NCI-H2081 treated with DMSO at 0.1 percent for 48 hours (cell line): ENCODE measurements at places on chromosomes 13 and 19.

GRCh38 chr13:21364916-21365315 lies 94.2 kb downstream of the ZDHHC20 start:
- no peak for DNase-seq

- no peak for DNase-seq
Observed at GRCh38 chr13:33512880-33513554, 227.5 kb upstream of the STARD13 start.

DNA sequence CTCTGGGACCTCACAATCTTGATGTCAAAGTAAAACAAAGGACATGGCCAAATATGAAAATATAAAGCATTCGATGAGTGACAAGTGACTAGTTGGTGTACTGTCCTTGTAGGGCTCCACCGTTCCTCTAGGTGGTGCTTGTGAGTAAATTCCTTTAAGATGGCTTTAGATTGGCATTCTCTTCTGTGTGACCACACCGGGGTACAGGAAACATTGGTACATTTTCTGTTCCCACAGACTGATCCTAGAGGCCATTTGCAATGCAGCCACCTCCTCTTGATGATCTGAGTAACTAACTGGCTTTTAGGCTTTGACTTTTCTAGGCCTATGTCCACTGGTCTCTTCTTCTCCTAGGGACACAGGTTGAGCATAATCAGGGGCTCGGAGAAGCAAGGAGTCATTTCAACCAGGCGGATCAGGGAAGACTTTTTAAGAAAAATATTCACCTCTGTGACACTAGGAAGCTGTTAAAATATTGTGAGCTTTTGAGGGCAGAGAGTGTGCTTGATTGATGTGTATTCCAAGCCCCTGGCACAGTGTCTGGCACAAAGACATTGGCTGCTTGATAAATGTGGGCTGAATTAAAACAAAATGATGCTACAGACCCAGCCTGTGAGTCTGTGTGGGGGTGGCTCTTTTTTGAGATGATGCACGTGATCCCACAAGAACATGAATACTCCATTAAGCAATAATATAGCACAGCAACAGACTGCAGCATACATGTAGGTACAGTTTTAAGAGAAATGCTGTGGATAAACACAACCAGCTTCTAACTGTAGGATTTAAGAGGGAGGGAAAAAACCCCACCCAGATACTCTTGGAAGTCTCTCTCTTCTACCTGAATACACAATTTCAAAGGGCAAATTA lies 21.0 kb downstream of the EPSTI1 start:
- DNase-seq, result no peak

- DNase-seq, result no peak
Observed at GRCh38 chr19:2774953-2775555, 8.0 kb downstream of the SGTA start.

DNA sequence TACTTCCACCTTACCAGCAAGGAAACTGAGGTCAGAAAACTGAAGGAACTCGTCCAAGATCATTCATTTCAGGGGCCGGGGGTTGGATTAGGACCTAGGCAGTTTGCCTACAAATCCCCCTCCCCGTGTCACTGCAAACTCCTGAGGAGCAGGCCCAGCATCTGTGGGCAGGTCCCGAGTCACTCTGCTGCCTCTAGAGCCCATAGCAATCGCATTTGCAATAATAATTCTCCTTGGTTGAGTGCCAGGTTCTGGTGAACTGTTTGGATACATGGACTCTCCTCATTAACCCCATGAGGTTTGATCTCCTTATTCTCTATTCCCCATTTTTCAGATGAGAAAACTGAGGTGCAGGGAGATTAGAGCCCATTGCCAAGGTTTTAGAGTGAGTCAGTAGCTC lies 903 bp downstream of the PIN1 start:
- DNase-seq, result no peak

DNA sequence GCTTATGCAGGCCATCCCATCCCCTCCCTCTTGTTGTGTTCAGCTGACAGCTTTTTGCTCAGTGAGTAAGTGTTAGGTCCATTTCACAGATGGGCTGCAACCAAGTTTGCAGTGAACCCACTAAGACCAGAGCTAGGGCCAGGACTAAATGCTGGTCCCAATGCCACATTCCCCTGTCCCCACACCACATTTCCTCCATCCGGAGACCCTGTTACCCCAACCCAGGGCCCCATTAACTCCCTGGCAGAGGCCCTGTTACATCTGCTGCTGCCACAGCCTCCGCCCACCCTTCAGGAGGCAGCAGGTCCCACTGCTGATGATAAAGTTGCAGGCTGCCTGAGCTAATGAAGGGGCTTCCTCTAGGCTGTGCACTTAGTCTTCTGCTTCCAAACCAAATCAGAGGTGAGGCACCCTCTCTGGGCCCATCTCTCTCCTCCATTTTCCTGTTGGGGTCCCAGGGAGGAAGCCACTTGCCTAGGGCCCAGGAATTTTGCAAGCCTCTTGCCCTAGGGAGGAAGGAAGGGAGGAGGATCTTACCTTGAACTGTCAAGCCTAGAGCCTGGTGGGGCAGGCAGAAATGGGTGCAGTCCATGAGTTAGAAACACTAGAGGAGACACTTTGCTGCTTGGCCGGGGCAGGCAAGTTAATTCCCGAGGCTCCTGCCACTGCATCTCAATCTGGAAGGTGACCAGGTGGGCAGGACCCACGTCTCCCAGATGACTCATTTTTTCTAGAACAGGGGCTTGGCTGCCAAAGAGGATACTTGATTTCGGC lies 3.4 kb upstream of the USF2 start:
- no peak for DNase-seq

DNA sequence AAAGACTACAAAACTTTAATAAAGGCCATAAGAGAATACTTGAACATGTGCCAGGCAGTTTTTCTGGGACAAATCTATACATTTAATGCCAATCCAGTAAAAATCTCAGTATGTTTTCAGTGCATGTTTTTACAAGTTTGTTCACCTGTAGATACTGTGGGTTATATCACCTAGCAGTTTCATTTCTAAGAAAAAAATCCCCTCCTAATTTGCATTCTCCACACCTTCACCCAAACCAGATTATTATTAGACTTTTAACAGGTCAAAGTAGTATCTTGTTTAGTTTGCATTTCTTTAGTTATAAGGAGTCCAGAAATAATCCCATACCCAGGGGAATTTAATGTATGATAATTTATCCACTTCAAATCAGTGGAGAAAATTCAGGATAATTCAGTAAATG lies 17.0 kb upstream of the LPAR6 start:
- no peak for DNase-seq

DNA sequence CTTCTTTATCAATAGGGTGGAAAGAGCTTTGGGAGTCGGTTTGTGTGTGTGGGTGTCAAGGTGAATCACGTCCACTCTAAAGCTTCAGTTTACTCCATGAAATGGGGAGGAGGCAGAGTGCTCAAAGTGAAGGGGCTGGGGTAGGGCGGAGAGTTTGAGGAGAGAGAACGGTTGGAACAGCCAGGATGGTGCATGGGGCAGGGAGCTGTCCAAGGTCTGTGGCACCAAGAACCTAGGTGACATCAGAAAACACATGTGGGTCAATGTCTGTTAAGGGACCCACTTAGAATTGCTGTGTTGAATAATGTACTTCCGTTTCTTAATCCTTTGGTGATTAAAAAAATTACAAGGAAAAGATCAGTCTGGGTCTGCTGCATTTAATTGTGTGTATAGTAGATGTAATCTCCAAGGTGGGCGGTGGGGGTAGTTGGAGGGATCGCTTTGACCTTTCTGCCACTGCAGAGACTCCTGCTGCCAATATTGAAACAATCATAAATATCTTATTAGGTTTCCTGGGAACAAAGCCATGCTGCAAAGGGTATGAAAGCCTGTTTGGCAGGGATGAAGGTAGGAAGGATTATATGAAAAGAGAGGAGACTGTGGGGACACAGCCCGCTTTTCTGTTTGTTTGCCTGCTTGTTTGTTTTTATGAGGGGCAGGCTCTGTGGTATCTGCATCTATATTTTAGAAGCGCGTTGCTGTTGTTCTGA lies 122.3 kb downstream of the ATP8A2 start:
- no peak for DNase-seq

- DNase-seq, result no peak
Observed at GRCh38 chr19:52646571-52647217, 8.5 kb upstream of the ZNF83 start.

GRCh38 chr19:41222240-41222639 lies 3.2 kb downstream of the AXL start:
- DNase-seq, result no peak

GRCh38 chr13:21150013-21150412 lies 26.3 kb downstream of the SKA3 start:
- no peak for DNase-seq

- DNase-seq, result no peak
Observed at GRCh38 chr19:28242317-28242927, 970.5 kb downstream of the UQCRFS1 start.

DNA sequence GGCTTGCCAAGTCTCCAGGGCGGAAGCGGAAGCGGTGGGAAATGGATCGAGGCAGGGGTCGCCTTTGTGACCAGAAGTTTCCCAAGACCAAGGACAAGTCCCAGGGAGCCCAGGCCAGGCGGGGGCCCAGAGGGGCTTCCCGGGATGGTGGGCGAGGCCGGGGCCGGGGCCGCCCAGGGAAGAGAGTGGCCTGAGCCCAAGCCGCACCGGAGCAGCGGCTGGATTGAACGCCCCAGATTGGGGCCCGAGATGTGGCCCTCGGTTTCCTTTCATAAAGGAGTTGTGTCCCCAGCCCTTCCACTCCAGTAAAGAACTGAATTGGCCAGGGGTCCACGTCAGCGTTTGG lies 548 bp upstream of the P2RY11 start:
- DNase-seq, result no peak

GRCh38 chr19:46732966-46733689 lies 12.7 kb upstream of the FKRP start:
- no peak for DNase-seq

- DNase-seq, result no peak
Observed at GRCh38 chr19:30955112-30956104, 393.8 kb downstream of the TSHZ3 start.

DNA sequence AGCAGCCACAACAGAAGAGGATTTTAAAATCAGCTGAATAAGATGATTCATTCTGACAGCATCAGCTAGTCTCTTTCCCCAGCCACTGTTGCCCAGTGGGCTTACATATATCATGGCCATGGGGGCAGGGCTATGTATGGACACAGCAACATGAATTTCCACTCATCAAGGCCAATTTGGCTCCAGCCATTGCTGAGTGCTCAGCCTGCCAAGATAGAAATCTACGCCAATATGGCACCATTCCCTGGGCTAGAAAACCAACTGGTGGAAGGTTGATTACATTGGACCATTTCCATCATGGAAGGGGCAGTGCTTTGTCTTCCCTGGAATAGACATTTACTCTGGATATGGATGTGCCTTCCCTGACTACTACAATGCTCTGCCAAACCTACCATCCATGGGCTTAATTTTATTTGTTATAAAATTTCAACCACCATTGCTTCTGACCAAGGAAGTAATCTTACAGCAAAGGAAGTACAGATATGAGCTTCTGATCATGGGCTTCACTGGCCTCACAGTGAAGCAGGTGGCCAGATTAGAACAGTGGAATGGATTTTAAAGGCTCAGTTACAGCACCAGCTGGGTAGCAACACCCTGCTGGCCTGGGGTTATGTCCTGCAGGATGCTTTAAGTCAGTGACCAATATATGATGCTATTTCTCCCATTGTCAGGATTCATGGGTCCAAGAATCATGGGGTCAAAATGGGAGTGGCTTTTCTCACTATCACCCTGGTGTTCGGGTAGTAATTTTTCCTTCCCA lies 9.8 kb upstream of the ALOX5AP start:
- DNase-seq, result no peak

DNA sequence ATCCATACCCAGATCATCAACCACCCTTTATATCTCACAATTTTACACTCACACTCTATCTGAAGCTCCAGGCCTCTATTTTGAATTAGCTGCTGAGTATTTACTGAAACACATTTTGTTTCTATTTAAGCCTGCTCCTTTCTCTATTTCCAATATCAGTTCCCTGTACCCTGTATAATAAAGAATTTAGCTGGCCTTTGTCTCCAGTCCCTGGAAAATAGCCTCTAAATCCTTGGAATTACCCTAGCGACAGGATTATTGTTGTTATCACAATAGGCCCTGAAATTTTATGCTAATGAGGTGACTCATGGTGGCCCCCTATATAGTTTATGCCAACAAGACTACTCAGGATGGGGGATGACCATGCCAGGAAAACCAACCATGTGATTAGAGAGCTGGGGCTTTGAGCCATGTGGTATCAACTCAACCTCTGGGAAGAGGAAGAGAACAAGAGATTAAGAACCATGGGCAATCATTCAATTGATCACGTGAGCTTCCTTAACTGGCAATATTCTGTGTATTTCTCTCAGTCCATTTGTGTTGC lies 72.7 kb downstream of the KATNAL1 start:
- DNase-seq, result no peak
